Activated CD4-positive, alpha-beta memory T cell treated with anti-CD3 and anti-CD28 coated beads for 36 hours (primary cell): ENCODE measurements at places on chromosomes 11 and 22.

GRCh38 chr11:125111343-125112207 is at the start of gene TMEM218:
TSS of gene TMEM218 (minus strand) at chr11:125111626. CDS start at chr11:125102241, 9,385 bp downstream.
- peak; percentile 98 for DNase-seq

- DNase-seq, result no peak
Observed at GRCh38 chr22:45804986-45805325, 133.3 kb downstream of the ATXN10 start.

DNA sequence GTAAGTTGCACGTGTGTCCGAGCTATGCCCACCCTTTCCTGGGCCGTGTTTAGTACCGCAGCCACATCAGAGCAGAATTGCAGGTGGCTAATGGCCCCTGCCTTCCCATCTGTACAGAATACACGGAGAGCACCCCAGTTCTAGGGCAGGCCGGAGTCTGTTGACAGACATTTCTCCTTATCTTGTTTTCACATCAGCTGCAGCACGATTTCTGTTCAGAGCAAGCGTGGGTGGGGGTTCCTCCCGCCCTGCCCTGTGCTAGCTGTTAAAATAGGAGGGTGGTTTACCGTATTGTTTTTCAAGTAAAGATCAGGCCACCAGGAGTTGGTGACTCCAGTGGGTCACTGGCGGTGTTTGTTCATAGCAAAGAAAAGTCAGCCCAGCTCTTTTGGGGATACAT is 41.1 kb downstream of the UBASH3B start:
- peak; percentile 86 for DNase-seq

GRCh38 chr22:32695451-32695891 is 106.0 kb upstream of the TIMP3 start:
- no peak for DNase-seq
